Fibroblast of lung (primary cell): ENCODE measurements at places on chromosomes 3 and 15.

- H3K27me3 ChIP-seq, result no peaks in the 10 kb centered on the region
- no peak overlapping the region for H3K4me3 ChIP-seq
- H3K36me3 ChIP-seq, result no peaks in the 10 kb centered on the region
Observed at GRCh38 chr3:5349343-5349742, 161.8 kb downstream of the EDEM1 start.

DNA sequence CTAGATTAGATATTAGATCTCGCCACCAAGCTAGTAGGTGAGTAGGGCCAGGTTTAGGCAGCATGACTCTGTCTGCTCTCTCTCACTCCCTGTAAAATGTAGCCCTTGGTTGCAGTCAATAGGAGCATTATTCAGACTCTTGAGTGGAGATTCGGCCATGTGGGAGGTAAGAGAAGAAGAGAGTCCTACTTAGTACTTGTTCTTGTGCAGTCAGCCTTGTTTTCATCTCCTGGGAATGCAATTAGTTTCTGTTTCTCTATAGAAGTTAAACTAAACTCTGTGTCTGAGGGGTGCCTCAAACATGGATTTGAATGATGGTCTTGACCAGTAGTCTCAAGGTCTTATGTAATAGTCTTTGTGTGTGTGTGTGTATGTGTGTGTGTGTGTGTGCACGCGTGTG, 229.5 kb upstream of the DPH6 start:
- H3K36me3 ChIP-seq, result no peaks in the 10 kb centered on the region
- H3K4me1 ChIP-seq, result no peaks in the 10 kb centered on the region
- no peak overlapping the region for H3K27ac ChIP-seq
- H3K4me3 ChIP-seq, result no peak overlapping the region
- H3K27me3 ChIP-seq, result no peaks in the 10 kb centered on the region

DNA sequence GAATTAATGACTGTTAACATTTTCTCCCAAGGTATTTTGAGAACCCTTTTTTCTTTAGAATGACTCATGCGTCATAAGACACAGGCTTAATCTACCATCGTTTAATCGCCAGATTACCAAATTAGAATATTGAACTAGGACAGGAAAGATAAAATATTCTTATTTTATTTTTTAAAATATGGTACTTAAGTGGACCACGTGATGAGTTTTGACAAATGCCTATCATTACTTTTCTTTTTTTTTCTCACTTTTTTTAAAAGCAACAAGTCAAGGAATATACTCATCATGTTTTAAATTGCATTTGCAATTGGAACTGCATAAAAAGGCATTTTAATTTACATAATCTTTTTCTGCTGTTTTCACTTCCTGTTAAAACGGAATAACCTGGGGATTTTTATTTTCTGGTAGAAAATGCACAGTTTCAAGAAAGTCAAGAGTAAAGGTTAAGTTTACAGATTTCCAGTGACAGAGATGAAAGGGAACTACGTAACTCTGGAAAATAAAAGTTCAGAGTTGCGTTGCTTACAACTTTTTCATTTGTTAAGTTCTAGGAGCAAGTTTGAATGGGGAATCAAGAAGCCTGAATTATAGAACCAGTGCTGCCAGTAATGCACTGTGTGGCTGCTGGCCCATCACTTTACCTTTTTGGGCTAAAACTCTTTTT, 23.6 kb downstream of the SIAH2 start:
- H3K27me3 ChIP-seq, result no peaks in the 10 kb centered on the region
- peaks cover 2% of the 10 kb centered on the region for H3K36me3 ChIP-seq
- H3K4me3 ChIP-seq, result no peak overlapping the region

- no peak overlapping the region for H3K4me3 ChIP-seq
- H3K36me3 ChIP-seq, result no peaks in the 10 kb centered on the region
- no peak for DNase-seq
- H3K4me1 ChIP-seq, result no peaks in the 10 kb centered on the region
Observed at GRCh38 chr3:50172626-50173220, 17.6 kb downstream of the SEMA3F start.

DNA sequence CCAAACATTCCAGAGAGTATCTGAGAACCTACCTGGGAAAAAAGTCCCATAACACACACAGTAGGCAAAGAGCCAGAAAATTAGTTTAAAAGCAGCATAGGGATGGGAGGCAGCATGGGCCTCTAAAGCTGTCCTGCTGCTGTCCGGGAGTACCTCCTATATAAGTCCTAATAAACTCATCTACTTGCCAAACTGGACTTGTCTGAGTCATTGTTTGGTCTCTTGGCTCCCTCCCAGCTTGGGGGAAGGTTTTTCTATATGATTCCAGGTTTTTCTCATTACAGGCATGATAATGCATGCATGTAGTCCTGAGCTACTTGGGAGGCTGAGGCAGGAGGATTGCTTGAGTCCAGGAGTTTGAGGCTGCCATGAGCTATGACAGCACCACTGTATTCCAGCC, 17.5 kb upstream of the HACD2 start:
- peaks cover 29% of the 10 kb centered on the region for H3K4me1 ChIP-seq
- H3K27ac ChIP-seq, result no peak overlapping the region
- DNase-seq, result peak; percentile 86
- no peak overlapping the region for H3K4me3 ChIP-seq
- H3K36me3 ChIP-seq, result no peaks in the 10 kb centered on the region
- H3K27me3 ChIP-seq, result no peaks in the 10 kb centered on the region

- H3K27me3 ChIP-seq, result no peaks in the 10 kb centered on the region
- DNase-seq, result no peak
- no peak overlapping the region for H3K4me3 ChIP-seq
- no peak overlapping the region for H3K27ac ChIP-seq
Observed at GRCh38 chr3:109863701-109864100, 526.4 kb upstream of the DPPA4 start.

DNA sequence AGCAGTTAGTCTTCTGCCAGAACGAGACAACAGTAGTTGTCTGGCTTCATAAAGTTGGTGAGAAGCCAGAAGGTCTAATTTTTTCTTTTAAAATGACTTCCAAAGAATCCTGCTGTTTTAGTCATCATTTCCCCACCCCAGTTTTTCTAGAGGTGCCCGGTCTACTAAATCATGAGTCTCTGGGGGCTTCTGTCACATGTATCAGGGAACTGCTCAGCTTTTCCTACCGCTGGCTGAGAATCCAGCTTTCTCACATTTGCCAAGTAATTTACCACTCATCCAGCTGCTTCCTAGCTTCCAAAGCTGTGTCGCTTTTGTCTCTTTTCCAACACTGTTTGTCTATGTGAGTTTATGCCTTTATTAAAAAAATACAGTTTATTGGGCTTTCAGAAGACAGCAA, 183.3 kb downstream of the NSUN3 start:
- no peaks in the 10 kb centered on the region for H3K27me3 ChIP-seq
- no peak overlapping the region for H3K27ac ChIP-seq
- H3K4me1 ChIP-seq, result no peaks in the 10 kb centered on the region
- no peak for DNase-seq
- no peaks in the 10 kb centered on the region for H3K36me3 ChIP-seq

- no peaks in the 10 kb centered on the region for H3K4me1 ChIP-seq
- DNase-seq, result peak; percentile 63
- H3K4me3 ChIP-seq, result no peak overlapping the region
- H3K36me3 ChIP-seq, result no peaks in the 10 kb centered on the region
- H3K27me3 ChIP-seq, result no peaks in the 10 kb centered on the region
Observed at GRCh38 chr15:95929232-95929846, 401.2 kb upstream of the NR2F2 start.

- H3K4me3 ChIP-seq, result peak overlapping the region; percentile 34
- H3K36me3 ChIP-seq, result no peaks in the 10 kb centered on the region
- no peaks in the 10 kb centered on the region for H3K4me1 ChIP-seq
Observed at GRCh38 chr15:67967871-67968431, 86.2 kb upstream of the PIAS1 start.

DNA sequence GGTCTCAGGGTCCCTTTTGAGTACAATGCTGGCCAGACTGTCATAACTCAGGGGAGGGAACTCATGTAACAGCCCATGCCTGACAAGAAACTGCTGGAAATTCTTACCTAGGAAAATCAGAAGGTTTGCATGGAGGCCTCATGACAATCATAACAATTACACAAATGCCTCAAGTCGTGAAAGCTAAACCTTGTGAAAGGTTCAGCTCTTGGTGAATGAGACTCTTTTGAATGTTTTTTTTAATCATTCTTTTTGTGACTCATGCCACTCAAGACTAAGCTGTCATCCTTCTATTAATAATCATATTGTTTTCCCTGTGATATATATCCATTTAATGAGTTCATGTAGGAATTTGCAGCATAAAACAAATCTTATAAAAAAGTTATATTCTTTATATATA, 61.4 kb upstream of the LEKR1 start:
- no peak overlapping the region for H3K27ac ChIP-seq
- H3K4me3 ChIP-seq, result no peak overlapping the region
- H3K27me3 ChIP-seq, result no peaks in the 10 kb centered on the region
- DNase-seq, result no peak
- H3K4me1 ChIP-seq, result peaks cover 5% of the 10 kb centered on the region
